ENCODE measurements at places on chromosomes 12 and 14.

- DNase-seq = no peak
Measured at GRCh38 chr14:33259764-33260163, 321.1 kb downstream of the NPAS3 start.

DNA sequence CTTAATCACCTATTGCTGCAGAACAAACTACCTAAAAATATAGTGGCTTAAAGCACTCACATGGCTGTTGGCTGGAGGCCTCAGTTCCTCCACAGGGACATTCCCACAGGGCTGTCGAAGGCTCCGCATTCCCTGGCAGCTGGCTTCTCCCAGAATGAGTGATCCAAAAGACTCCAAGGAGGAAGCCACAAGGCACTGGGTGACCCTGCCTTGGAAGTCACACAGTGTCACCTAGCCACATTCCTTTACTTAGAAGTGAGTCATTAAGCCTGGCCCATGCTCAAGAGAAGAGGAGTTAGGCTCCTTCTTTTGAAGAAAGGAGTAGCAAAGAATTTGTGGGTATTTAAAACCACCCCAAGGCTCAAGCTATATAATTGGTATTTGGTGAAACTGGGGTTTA is 63.9 kb upstream of the MAP1LC3B2 start:
- no peak for DNase-seq

DNA sequence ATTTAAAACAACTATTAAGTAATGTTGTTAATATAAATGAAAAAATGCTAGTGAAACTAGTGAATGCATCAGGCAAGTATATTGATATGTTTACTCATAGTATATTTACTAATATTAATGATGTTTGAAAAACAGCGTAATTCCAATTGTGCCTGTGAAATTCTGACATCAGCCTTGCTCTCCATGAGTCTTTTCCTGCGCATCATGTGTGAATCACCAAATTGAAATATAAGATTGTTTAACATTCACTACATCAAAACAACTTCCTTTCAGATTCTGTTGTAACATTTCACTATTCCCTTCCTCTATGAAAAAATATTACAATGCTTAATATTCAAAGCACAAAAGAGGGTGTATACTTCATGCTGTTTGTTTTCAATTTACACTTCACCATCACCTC is 1995.9 kb upstream of the SEL1L start:
- no peak for DNase-seq

DNA sequence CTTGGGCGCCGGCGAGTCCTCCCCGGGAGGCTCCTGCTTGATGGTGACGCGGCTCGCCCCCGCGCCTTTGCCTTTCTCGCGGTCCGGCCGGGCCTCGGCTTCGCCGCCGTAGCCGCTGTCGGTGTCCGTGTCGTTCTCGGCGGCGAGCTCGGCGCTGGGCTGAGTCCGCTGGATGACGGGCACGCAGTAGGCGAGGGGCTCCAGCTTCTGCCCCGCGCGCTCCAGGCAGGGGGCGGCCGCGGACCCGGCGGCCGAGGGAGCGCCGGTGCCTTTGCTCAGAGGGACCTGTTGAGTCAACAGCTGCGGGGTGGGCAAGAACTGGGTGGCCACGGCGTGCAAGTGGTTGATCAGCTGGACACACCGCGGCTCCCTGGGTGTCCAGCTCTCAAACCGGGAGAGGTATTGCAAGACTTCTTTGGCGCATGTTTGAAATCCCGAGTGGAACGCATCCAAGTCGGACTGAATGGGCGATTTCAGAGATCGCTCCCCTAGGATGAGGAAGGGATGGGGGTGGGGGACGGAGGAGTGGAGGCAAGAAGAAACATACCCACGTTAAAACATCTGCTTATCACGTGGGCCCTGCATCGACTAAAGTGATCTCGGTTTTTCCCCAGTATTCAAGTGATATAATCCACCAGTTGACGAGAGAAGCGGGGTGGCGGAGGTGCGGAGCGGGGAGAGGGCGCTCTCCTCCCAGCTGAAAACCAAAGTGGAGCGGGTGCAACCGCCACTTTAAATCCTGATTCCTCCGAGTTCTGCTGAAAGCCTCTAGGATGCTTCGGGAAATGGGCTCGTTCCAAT is 2.0 kb downstream of the BHLHE41 start:
- peak; percentile 46 for DNase-seq

GRCh38 chr12:58584880-58585279 is 335.4 kb downstream of the LRIG3 start:
- DNase-seq = no peak

GRCh38 chr14:69101331-69101826 is 51.5 kb downstream of the DCAF5 start:
- no peak for DNase-seq

DNA sequence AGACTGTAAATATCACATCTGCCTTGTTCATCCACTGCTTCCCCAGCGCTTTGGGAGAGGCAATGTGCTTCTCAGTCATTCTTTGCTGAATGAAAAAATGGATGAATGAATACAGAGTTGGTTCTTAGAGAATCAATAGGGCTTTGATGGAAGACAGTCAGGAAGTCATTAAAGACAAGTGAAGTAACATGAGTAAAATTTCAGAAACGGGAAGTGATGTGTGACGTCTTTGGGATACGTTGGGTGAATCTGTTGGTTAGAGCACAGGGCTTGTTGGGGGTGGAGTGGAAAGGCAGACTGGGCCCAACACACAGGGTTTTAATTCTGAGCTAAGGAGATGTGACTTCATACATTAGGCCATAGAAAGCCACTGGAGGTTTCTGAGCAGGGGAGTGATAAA is 39.0 kb upstream of the NRXN3 start:
- no peak for DNase-seq

- DNase-seq = no peak
Measured at GRCh38 chr12:1457901-1458300, 136.5 kb downstream of the FBXL14 start.

DNA sequence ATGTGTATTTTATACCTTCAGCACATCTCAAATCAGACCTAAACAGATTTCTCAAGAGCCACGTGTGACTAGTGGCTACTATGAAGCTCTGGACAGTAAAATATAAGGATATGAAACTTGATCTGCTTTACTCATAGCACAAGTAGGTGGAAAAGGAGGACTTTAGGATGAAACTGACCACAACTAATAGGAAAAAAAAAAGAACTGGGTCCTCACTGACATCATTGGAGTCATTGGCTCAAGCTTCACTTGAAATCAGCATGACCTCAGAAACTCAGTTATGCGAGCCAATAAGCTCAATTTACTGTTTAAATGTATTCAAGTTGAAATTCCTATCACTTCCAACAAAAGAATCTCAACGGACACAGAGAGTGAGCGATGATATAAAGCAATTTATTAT is 34.1 kb upstream of the CIT start:
- DNase-seq = no peak

DNA sequence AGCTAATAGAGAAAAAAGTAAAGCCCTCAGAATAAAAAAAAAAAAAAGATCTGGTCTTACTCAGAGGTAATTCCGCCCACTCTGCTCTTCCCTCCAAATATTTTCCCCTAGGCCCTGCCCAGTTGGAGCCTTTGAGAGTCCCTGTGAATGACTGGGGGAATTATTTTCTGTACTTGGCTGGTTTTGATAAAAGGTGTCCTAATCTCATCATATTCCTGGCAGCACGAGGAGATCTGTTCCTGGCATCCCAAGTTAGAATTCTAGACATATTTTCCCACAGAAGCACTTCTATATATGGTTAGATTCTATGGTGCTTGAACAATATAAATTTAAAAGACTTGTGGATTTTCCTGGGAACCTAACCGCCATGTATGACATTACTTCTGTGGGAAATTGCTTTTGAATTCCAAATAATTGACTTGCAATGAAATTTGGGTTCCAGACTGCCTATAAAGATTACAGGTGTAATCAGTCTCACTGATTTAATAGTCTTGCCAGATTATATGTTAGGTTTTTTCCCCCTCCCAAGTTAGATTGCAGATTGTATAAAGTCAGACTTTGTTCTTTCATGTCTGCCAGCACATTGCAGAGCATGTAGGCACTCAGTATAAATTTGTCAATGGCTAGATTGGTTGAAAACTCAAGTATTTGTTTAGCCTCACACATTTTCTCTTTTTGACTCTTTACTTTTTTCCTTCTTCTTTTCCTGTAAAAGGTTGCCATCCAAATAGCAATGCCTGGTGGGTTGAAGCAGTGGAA is 12.3 kb downstream of the GPX2 start:
- DNase-seq = no peak

DNA sequence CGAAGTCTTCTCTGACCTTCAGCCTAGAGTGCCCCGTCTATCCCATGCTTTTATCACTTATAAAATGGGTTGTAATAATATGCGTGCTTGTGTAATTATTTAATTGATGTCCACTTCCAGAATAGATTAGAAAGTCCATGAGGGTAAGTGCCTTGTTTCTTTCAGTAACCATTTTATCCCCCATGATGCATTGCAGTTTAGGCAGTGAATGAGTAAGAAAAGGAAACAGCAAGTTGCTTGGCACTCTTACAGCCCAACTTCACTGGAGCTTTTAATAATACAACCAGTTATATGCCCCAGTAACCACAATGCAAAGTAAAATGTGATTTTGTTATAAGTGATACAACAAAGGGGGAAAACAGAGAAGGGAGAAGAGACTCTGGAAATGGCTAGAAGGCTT is 287.3 kb downstream of the MED13L start:
- no peak for DNase-seq

DNA sequence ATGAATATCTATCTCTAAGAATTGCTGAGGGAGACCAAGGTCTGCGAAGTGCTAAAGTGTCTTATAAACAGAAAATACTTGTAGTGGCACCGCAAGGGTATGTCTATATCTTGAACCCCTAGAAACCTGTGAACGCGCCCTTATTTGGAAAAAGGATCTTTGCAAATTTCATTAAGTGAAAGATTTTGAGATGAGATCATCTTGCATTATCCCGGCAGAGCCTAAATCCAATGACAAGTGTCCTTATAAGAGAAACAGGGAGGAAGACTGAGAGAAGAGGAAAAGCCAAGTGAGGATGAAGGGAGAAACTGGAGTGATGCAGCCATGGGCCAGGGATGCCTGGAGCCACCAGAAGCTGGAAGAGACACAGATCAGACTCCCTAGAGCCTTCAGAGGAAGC is 27.7 kb downstream of the RBM19 start:
- DNase-seq = no peak

DNA sequence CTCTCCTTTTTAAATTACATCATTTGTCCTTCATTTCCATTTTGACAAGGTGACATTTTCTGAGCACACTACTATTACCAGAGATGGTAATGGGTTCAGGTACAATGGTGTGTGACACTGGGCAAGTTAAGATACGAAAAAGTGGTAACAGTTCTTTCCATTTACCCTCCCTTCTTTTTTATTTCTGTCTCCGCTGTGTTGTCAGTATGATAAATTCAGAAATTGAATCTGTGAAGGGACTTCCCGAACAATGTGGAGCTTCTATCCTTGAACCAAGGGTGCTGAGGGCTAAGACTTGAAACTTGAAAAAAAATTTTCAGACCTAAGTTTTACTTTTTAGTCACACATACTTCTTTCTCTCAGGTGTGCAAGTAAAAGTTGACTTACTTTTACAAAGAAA is 103.7 kb downstream of the ERC1 start:
- no peak for DNase-seq

GRCh38 chr12:117111386-117111785 is 12.2 kb upstream of the TESC start:
- DNase-seq = peak; percentile 69

DNA sequence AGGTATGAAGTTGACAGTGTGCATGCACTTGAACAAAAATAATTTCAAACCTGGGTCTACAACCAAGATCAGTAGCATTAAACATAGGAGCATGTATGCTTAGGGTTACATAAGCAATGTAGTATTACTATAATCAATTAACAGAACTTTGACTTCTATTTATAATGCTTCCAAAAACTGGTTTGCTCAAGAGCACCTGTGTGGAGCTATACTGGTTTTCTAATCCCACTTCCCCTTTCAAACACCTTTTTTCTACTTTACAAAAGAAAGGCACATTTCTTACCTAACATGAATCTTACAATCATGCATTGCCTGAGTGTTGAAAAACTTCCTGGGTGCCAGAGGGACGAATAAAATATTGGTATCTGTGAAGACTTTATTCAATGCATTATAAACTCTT is 72.7 kb downstream of the EFCAB11 start:
- DNase-seq = no peak

- DNase-seq = no peak
Measured at GRCh38 chr14:87864356-87865270, 128.4 kb downstream of the GALC start.

GRCh38 chr12:9717070-9717925 is 15.6 kb downstream of the CLECL1 start:
- DNase-seq = no peak

- no peak for DNase-seq
Measured at GRCh38 chr12:65741656-65742017, 82.6 kb upstream of the HMGA2 start.

- DNase-seq = no peak
Measured at GRCh38 chr12:128784030-128784760, 39.6 kb downstream of the SLC15A4 start.

DNA sequence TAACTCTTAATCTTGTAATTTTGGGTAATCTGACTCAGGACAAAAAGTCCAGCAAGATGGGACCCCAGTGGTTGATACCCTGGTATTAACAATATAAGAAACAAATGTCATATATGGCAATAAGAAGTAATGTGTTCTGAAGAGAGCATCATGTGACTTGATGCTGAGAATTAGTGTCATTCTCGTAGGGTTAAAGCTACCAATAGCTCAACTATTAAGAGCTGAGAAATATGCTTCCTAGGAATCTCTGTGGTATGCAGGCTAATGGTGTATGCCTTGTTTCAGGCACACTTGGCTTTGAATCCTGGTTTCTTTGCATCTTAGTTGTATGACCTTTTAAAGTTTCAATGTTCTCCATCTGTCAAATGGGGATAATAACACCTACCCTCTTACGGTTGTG is 9.1 kb downstream of the MYRFL start:
- DNase-seq = no peak

Measured in NCI-H1105 (cell line).